ENCODE measurements at places on chromosomes 13 and 19.

DNA sequence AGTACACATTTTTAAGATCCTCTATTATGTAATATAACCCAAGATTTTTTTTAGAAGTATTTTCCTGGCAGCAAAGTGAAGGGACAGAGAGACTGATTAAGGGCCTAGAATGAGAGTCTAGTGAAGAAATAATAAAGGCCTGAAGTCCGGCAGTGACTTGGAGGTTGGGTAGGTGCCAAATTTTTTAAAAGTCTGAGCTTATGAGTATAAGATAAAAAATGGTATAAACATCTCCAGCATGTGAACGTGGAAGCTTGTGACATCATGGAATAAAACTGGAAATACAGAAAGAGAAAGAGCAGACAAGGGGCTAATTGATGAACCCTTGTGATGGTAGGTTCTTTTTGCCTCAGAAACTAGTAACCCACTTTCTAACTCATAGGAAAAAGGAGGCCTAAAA, 174.6 kb downstream of the SUCLA2 start:
- no peak for DNase-seq

GRCh38 chr19:6811906-6812305, 39.4 kb downstream of the VAV1 start:
- no peak for DNase-seq

GRCh38 chr13:26719356-26719945, 41.1 kb downstream of the GPR12 start:
- peak; percentile 18 for DNase-seq

GRCh38 chr13:24906268-24906667, 142.3 kb downstream of the RNF17 start:
- DNase-seq, result no peak

DNA sequence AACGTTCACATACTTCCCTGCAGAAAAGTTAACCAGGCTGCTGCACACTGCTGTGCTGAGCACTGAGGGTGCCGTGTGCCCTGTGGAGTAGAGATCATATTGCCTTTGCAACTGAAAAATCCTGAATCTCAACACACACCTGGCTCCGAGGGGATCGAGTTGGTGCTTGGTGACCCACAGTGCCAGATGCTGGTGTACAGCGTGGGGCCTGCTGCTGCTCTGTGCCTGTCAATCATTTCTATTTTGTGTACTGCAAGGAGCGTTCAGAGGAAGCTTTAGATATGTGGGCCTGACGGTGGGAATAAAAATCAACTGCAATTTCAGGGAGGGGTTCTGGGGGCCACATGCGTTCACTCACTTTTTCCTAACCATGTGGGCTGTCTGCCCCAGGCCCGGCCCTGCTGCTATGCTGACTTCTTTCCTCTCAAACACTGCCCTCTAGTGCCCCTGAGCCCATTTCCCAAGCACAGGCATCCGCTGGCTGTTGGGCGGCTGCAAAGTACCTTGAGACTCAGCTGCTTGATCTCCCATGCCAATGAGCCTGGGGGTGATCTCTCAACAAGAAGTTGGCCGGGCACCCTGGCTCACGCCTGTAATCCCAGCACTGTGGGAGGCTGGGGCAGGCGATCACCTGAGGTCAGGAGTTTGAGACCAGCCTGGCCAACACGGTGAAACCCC, 9.7 kb upstream of the LENG8 start:
- DNase-seq, result peak; percentile 10
